ENCODE measurements at places on chromosomes 6 and 20.

DNA sequence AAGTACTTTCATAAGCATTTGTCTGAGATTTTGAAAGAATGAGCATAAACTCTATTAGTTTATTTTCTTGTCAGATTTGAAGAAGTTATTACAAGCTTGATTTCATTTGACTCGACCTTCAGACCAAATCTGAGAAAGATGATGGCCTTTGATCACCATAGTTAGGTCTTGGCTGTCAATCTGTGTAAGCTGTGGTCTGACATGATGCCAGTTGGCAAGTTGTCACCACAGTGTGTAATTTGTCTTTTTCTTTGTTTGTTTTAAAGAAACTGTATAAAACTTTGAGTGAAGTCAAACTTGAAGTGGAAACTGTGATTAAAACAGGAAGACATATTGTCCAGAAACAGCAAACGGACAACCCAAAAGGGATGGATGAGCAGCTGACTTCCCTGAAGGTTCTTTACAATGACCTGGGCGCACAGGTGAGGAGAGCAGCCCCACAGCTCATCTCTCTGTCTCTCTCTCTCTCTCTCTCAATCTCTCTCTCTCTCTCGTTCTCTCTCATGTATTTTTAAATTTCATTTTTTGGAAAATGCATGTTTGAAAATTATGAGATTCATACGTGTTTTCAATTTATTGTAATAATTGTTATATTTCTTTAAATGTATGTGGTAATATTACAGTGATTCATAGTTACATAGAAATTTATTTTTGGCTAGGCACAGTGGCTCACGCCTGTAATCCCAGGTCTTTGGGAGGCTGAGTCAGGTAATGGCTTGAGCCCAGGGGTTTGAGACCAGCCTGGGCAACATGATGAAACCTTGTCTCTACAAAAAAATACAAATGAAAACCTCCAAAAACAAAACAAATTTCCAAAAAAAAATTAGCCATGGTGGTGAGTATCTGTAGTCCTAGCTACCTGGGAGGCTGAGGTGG, 208.1 kb downstream of the UTRN start:
- DNase-seq, result no peak

- DNase-seq, result no peak
These were observed 14.9 kb downstream of the NT5E start for GRCh38 chr6:85464722-85465150.

DNA sequence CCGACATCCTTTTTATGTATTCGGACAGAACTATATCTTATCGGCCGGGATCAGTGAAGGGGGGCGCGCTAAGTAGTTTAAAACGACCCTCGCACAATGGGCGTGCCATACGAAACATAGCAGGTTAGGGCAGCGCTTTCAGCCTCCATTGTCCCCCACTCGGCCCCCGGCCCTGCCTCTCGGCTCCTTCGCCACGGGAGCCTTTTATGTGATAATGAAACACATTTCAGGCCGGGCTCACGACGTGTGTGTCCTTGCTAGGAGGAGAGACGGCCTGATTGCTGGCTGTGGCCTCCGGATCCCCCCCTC, 5.3 kb downstream of the FOXA2 start:
- no peak for DNase-seq

DNA sequence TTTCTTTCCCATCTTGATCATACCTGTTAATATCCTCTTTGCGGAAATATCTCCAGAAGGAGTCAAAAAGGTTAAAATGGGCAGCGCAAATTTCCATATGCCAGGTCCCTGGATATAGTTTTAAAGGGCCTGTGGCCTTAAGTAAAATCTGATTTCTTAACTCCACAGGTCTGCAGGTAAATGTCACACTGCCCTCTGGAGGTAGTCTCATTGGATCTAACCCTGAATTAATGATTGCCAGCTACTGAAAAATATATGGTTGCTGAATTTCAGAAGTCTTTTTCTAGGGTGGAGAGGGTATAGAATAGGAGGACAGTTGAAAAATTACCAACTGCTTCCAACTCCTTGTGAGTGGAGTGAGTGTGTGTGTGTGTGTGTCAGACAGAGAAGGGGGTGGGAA, 8.5 kb downstream of the MOXD1 start:
- DNase-seq, result no peak

- DNase-seq, result no peak
These were observed 93.7 kb downstream of the PPP1R14C start for GRCh38 chr6:150236544-150236943.

Measured in effector CD4-positive, alpha-beta T cell (primary cell).